ENCODE measurements at places on chromosomes 12 and 14.

GRCh38 chr12:65098364-65098763, 22.7 kb downstream of the WIF1 start:
- DNase-seq: no peak

GRCh38 chr14:64879635-64880220, at the start of gene SPTB:
TSS of gene SPTB (minus strand) at chr14:64879907. CDS start at chr14:64823094, 56,813 bp downstream.
- no peak for DNase-seq

DNA sequence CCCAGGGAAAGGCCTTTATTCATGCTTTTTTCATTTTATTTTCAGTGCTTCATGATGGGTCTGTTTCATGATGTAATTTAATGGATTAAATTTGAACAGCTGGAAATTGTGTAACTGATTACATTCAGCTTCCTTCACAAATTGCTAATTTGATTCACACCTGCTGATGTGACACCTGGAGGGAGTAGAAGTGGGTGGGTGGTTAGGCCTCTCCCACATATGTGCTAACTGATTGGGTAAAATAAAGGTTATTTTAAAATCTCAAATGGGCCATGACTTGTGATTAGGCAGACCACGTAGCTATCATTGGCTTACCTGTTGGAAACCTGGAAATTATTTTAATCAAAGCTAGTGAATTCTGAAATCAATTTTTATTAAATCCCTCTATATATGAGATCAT, 142.1 kb downstream of the GXYLT1 start:
- no peak for DNase-seq

DNA sequence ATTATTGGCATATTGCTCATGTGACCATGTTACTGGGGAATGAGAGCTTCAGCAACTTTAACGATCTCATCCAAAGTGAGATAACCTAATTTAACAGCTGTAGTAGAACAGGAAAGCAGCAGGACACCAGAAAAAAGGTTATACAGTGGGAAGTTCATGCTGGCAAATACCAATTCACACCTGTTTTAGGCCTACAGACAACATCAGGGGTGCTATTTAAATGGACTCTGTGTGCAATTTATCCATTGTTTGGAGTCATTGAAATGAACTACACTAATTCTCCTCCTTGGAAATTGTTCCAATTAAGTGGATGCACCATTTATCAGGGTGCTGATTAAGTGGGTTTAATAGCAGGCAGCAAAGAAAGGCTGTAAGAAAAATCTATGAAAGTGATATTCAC, 424.4 kb upstream of the LMO3 start:
- no peak for DNase-seq

GRCh38 chr14:33799705-33800570, 150.9 kb downstream of the EGLN3 start:
- no peak for DNase-seq

DNA sequence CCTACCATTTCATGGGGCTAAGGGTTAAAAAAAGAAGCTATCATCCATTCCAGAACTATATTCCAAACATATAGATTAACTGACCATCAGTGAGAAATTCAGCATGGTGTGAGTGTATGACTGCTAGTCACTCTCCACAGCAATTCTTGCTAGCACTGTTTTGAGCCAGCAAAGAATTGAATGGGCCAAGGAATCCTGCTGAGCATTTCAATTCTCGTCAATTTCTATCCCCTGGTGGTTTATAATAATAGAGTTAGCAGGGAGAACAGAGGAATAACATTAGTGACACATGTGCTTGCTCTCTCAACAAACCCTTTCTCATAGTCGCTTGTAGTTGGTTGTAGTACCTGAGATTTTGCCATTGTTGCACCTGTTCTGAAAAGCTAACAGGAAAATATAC, 7.2 kb downstream of the MBIP start:
- no peak for DNase-seq

- DNase-seq: no peak
These were observed 104.0 kb downstream of the ETNK1 start for GRCh38 chr12:22728987-22729386.

- no peak for DNase-seq
These were observed 208.5 kb downstream of the MDGA2 start for GRCh38 chr14:47466916-47467315.

DNA sequence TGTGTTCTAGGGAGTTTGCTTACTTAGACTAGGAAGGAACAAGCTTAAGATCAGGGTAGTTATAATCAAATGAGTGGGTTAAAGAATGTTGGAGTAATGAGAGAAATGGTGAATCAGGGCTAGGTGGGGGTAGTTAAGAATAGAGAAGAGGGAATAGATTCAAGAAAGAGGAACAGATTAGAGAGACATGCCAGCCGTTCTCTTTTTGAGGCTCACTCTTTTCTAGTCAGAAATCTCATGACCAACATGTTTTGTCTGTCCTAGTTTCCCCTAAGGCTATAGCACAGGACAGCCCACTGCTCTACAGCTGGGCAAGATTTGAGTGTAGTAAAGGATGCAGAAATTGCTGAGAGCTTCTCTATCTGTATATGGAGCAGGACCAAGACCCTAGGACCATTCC, 258.4 kb downstream of the AKAP6 start:
- DNase-seq: no peak

DNA sequence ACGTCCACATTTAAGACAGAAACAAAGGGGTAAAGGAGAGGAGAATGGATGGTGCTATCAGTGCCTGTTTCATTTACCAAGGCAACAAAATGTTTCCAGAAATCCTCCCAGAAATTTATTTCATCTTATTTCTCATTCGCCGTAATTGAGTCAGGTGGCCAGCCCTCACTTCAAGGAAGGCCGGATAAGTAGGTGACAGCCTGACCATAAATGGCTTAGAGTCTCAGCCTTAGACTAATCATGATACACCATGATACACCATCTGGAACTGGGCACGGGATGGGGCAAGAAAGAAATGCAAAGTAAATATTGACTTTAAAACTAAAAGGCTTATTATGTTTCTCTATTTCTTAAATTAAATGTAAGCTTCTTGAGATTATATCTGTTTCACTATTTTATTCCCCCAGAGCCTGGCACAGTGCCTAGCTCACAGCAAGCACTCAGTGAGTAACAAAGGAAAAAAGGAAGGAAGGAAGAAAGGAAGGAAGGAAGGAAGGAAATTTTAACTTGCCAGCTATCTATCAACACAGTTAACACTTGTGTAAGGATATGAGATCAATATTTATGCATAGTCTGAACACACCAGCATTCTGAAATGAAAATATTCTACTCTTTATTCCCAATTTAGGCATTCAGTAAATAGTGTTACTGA, 106.1 kb upstream of the FSCB start:
- no peak for DNase-seq

GRCh38 chr14:26218861-26219260, 379.0 kb downstream of the NOVA1 start:
- no peak for DNase-seq

GRCh38 chr14:105299654-105300541, 903 bp downstream of the BRF1 start:
- no peak for DNase-seq

DNA sequence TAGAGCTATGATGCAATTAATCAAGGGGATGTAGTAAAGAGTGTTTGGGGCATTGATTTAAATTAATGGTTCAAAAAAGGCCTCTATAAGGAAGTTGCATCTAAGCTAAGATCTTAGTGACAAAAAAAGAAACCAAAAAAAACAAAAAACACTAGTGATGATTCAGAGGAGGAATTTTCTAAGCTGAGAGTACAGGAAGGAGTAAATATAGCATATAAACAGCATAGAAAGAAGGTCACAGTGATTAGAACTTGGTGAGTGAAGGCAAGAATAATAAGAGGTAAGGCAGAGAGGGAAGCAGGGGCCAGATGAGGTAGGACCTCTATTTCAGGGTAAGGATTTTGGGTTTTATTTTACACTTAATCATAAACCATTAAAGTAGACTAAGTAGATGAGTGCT, 48.0 kb upstream of the PDZRN4 start:
- DNase-seq: no peak

DNA sequence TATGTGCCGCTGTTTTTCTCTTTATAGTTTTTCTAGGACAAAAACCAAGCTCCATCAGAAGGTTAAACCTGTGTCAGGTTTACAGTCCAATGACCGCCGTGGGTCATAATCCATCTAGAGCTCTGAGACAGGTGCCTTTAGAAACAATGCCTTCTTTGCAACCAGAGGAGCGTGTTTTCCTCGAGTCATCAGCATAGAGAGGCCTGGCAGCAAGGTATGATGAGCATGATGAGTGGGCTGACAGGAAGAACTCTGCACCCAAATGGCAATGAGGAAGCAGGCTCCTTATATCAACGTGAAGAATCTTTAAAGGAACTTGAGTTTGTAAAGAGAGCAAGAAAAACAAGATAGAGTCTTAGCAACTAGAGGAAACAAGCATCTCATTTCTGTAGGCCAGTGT, 60.5 kb upstream of the NUDT4 start:
- no peak for DNase-seq

- no peak for DNase-seq
These were observed 31.9 kb downstream of the TSPAN8 start for GRCh38 chr12:71125949-71126348.

GRCh38 chr12:68406134-68406576, 74.0 kb upstream of the MDM1 start:
- DNase-seq: peak; percentile 88

- no peak for DNase-seq
These were observed 252.9 kb upstream of the NAV3 start for GRCh38 chr12:77577791-77578190.

GRCh38 chr12:83817730-83818129, 1094.9 kb downstream of the SLC6A15 start:
- no peak for DNase-seq

GRCh38 chr12:20852649-20853048, 42.1 kb downstream of the SLCO1B3 start:
- no peak for DNase-seq

- DNase-seq: no peak
These were observed 264.2 kb downstream of the RGS6 start for GRCh38 chr14:72196237-72197015.

DNA sequence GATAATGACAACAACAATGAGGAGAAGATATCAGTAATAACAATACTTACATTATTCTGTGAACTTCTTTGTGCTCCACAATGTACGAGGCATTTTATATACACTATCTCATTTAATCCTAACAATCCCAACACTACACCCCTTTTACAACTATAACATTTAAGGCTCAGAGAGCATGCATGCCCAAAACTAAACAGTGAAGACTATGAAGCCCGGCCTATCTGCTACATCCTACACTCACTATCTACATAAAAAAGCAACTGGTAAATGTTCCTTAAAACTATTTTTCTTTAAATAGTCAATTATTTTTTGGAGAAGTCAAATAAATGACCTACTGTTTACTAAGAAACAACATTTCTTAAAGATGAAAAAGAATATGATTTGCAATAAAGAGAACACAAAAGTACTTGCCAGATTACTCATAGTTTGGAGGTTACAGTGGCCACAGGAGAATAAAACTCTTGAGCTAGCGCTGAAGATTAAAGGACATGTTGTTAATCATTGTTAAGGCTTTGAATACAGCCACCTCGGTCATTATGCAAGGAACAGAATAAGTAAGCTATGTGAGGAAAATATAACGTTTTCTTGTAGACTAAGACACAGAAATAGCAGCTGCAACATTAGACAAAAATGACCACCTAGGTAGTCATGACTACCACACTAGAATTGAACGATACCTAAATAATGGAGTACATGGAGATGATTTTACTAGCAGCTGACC, 56.7 kb downstream of the EPS8 start:
- peak; percentile 47 for DNase-seq

- DNase-seq: no peak
These were observed 16.3 kb downstream of the GXYLT1 start for GRCh38 chr12:42128327-42128726.

- no peak for DNase-seq
These were observed 393.3 kb upstream of the RPL10L start for GRCh38 chr14:47044841-47045240.

DNA sequence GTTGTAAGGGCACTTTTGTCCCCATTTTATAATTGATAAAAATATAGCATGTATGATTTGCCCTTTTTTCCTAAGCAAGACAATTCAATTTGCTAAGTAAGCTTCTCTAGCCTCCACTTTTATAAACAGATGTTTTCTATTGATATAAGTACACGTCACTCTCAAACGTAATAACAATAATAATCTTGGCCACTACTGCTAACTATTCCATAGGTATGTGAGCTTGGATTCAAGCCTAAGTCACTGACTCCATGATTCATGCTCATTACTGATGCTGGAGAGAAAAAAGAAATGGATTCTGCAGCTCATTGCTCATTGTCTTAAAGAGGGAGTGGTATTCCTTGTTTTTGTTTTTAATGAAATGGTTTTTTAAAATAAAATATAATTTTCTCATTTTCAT, 661.0 kb downstream of the GALC start:
- peak; percentile 25 for DNase-seq

DNA sequence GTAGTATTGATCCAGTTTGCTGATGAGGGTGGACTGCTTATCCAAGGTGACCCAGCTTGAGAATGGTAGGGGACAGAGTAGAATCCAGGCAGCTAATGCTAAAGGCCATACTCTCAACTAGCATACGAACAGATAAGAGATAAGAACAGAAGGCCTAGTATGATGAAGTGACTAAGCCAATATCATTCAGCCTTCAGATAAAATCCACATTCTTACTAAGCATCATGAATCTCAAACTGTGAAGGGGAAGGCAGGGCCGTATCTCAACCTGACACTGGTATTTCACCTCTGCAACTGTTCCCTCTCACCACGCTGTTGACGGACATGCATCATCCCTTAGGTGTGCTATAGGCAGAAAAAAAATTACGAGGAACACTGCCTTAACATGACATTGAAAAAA, 8.1 kb upstream of the CKAP4 start:
- no peak for DNase-seq

DNA sequence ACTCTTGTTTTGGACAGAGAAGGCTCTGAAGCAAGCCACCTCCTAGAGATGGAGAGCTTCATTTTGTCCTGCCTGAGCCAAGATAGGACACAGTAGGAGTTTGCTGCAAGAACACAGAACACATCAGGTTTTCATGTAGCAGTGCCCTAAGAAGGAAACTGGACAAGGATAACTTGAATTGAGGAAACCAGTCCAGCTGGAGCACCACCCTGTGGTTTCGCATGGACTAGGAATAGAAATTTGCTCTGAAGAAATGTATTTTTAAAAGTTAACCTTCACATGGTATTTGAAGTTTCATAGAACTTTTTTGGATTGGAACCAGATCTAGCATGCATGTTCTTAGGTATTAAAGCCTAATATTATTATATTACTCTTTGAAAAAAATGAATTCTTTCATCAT, 68.8 kb downstream of the RERG start:
- no peak for DNase-seq

GRCh38 chr14:23076785-23077408, 18.0 kb downstream of the ACIN1 start:
- DNase-seq: no peak

DNA sequence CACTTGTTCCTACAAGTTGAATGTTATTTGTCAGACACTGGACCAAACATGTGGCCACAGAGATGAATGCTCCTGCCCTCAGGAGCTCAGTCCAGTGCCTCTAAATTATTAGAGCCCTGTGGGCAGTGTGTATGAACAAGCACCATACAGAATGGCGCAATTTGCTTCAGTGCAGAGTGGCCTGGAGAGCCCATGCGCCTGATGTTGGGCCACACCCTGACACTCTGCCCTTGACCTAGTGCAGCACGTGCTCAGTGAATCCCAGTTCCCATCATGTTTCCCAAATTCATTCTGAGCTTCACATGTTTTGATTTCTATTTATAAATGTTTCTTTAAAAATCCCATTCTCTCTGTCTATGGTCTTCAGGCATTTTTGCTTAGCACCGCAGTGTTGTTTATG, 116.8 kb downstream of the PRMT8 start:
- DNase-seq: no peak

All from GM04504 (cell line).